Left ventricle myocardium inferior (tissue), 1 donor: ENCODE measurements at places on chromosomes 1 and 21. TPM values are rescaled to one million over a fixed set of nuclear protein-coding genes. Genes with fewer than 3 reads are reported as not detected.

- DNase-seq, result peak; percentile 33
Observed at GRCh38 chr1:204633665-204634064, 51.9 kb downstream of the LRRN2 start.

PTGER3 gene
- total RNA-seq, result 2.6 TPM

DNA sequence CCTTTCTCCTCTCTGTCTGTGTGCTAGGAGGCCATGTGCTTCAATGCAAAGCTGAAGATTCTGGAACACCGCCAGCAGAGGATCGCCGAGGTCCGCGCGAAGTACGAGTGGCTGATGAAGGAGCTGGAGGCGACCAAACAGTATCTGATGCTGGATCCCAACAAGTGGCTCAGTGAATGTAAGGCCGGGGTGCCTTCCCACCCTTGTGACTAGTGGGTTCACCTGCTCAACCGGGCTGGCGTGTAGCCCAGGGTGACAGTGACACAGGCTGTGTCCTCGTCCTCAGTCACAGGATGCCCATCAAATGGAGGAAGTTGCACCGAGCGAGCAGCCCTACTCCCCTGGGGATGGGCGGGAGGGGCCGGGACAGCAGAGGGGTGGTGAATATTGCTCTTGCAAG is 544.1 kb downstream of the KIF26B start:
- DNase-seq, result no peak

DNA sequence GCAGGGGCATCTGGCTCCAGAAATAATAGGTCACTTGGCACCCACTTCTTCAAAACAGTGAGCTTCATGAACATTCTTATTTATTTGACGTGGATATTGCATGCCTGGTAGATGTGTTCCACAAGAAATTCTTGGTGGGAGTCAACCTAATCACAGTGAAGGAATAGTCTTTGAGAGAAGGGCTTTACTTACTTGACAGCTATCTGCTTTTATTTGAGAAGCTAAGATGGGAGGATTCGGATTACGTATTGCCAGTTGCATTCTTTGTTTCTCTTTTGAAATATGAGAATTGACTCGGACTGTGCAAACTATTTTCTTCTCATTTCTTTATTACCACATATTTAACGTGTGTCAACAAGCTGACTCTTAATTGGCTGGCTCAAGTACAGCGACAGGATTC is 117.2 kb downstream of the FASLG start:
- no peak for DNase-seq

GRCh38 chr1:227043755-227044154 is 103.7 kb downstream of the COQ8A start:
- DNase-seq, result no peak

SPRR1B gene
- not detected for total RNA-seq

DNA sequence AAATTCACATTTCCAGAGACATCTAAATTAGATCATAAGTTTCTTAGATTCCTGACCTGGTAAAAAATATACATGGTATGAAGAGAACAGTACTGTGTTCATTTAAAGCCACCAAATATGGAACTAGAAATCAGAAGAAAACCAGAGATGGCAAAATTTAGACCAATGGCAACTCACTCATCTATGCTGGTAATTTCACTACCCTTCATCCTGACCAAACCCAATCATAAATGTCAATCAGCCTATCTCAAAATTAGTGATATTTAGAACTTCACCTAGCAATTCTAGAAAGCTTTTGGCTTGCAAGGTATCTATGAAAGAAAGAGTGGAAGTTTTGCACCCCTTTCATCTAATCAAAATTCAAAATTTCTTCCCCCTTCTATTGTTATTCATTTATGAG is 107.7 kb downstream of the NIBAN1 start:
- DNase-seq, result no peak

DNA sequence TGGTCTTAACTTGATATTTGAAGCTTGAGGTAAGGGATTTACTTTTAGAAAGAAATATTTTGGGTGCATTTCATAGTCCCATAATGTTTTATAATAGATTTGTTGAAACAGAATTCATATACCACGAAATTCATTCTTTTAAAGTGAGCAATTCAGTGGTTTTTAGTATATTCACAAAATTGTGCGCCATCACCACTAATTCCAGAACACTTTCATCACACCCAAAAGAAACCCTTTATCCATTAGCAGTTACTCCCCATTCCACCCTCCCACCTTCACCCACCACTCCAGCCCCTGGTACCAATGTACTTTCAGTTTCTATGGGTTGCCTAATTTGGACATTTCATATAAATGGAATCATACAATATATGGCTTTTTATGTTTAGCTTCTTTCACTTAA is 38.9 kb upstream of the DMRTB1 start:
- no peak for DNase-seq

DNA sequence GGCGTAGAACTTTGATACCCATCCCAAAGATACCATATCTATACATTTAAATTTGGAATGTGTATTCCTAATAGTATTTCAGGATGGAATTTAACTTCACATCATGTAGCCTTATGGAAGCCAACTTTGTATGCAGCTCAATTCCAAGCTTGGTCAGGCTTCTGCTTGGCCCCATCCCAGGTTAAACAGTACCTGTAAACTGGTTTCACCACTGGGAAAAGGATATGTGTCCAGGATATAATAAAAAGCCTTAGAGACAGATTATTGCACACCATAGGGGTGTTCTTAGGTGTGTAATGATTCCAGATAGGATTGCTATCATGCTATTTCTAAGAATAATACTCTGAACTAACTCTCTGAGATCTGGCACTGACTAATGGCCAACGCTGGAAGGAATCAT is 28.1 kb downstream of the ADAM30 start:
- DNase-seq, result no peak

TNFRSF14 gene
- total RNA-seq, result 13.7 TPM

ANGPTL1 gene
- 11.5 TPM for total RNA-seq

DNA sequence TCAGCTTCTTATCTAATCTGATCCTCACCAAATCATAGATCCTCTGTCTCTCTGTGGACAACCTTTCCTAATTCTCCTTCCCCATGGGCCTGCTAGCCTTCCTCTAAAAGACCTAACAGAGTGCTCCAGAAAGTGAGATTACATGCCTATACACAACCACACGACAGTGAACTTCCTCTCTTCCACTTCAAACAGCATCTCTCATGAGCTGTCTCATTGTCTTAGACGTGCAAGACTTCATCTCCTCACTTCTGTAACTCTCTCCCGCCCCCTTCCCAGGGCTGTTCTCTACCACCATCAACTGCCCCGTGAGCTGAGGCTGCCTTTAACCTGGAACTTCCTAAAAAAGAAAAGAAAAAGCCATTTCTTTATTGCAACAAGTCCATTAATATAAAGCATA is 14.1 kb upstream of the A3GALT2 start:
- DNase-seq, result no peak

NBPF6 gene
- not detected for total RNA-seq

KRTAP12-1 gene
- total RNA-seq, result not detected

SLC26A9 gene
- total RNA-seq, result 35.2 TPM

DNA sequence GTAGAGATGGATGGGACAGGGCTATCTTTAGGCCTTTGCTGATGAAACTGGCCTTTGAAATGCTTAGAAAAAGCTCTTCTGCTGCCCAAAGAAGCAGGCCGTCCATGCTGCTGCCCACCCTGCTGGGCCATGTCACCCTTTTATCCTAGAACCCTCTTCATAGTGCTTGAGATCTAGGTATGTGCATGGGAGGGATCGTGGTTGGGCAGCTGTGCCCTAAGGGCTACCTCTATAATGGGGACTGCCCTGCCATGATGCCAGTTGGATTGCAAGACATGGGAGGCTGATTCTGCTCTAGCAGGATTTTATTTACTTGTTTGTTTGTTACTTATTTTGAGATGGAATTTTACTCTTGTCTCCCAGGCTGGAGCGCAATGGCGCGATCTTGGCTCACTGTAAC is 69.0 kb downstream of the HHAT start:
- no peak for DNase-seq

DNA sequence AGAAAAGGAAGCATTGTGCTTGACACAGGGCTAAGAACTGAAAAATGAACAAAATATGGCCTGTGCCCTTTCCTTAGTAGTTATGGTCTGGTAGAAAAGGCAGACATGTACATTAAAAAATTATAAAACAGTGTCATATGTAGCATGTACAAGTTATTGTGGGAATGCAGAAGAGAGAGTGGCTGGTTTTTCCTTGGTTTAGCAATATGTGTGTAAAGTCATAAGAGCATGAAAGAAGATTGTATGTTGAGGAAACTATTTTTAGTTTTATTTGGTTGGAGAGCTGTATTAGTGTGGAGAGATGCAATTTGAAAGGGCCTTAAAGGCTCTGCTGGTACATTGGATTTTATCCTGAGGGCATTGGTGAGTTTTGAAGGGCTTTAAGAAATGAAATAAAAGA is 145.8 kb downstream of the PDE4B start:
- no peak for DNase-seq

ERICH3 gene
- total RNA-seq, result not detected

GAS5 gene
- total RNA-seq, result 50.5 TPM

KPRP gene
- not detected for total RNA-seq

DNA sequence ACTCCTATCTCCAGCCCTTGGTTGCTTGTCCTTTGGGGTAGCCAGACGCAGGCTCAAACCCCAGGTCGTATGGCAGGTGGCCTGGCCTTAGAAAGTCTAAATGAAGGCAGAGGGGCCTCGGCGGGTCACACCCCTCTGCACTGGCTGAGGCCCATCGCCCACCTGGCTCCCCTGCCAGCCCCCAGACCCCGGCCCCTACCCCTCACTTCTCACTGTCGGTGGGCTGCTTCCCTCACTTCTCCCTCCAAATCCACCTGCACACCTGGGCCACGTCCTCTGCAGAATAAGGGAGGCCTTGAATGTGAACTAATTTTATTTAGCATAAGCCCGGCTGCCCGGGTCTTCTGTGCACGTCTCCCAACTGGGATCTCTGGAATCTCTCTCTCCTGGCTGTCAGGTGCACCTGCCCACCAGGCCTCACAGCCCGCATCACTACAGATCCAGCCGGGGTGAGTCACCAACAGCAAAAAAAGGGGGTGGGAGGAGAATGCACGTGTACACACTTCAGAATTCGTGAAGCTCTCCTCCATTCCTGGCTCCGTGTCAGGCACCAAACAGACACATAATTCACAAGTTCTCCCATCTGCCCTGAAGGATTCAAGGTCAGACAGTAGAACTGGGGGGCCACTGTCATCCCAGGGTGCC is 107.5 kb upstream of the SIM2 start:
- no peak for DNase-seq

- DNase-seq, result no peak
Observed at GRCh38 chr1:200178340-200178739, 150.8 kb downstream of the NR5A2 start.

DNA sequence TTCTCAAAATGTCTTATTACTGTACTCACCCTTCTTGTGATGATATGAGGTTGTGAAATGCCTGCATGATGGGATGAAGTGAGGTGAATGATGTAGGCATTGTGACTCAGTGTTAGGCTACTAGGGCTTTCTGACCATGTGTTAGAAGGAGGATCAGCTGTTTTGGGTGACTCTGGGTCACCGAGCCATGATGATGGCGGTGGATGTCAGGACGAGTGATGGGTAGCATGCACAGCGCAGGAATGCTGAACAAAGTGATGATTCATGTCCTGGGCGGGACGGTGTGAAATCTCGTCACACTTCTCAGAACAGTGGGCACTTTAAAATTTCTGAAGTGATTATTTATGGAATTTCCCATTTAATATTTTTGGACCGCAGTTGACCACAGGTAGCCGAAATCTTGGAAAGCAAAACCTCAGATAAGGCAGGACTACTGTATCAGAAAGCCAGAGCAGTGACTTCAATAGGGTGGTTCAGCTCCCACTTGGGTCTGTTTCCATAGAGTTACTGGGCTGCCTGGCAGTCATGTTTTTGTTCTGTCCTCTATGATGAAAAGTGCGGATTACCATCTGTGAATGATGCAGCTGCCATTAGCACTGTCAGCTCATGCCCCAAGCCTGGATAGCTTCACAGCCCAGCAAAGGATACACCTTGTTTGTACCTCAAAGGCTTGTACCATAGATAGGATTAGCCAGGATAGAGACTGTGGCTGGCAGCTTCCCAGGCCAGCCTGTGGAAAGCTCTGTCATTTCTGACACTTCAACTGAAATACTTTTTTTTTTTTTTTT is 26.6 kb downstream of the IL6R start:
- DNase-seq, result no peak

DNA sequence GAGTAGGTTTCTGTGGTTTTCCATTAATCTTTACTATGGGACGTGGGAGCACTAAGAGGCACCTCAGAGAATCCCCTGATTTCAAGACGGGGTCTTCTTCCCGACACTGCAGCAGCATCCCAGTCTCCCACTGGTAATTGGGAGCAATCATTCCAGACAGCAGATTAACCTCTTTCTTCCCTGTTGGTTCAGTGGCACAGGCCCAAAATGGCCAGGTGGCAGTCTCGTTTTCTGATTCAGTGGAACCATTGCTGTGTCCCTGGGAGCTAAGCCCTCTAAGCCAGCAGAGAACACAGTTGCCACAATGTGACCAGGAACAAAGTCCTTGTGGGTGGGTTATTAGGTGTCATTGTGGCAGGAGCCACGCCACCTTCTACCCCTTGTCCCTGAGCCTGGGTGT is 342.1 kb downstream of the MATN1 start:
- no peak for DNase-seq

DNA sequence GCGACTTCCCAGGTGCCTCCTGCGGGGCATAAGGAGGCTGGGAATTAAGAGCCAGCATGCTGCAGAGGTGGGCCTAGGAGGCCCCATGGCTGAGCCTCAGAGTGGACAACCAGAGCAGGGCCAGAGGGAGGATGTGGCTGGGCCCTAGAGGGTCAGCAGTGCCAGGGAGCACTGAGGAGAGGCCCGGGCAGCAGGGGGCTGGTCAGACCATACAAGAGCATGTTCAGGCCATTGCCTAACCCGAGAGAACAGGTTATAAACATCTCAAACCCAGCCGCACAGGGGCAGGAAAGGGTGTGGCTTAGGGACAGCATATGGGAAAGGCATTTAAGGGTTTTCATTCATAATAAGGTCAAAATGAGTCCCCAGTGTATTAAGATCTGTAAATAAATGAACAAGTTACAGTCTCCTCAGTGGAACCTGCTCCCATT is 51.1 kb downstream of the IER5 start:
- DNase-seq, result no peak
